Activated T-cell treated with anti-CD3 and anti-CD28 coated beads, Interleukin-2, amount 50 U/mL, for 72 hours (primary cell): ENCODE measurements at places on chromosomes 5 and 9.

- no peak for DNase-seq
Measured at GRCh38 chr5:71883742-71884103, 164.6 kb downstream of the CARTPT start.

- peak; percentile 69 for DNase-seq
Measured at GRCh38 chr5:78985725-78986223, 664 bp upstream of the ARSB start.

DNA sequence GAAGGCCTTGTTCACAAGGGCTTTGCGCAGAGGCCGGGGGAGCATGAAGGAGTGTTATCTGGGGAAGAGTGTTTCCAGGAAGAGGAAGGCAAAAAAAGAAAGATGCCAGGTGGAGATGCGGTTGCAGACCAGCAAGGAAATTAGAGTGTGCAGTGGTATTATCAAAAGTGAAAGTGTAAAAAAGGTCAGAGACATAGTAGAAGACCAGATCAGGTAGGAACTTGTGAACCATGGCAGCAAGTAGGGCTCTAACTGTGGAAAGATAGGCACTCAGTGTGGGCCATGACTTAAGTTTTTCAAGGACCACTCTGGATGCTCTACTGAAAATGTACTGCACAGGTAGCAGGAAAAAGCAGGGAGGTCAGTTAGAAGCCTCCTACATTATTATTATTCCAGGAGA lies 90.1 kb upstream of the SPOCK1 start:
- DNase-seq: no peak

DNA sequence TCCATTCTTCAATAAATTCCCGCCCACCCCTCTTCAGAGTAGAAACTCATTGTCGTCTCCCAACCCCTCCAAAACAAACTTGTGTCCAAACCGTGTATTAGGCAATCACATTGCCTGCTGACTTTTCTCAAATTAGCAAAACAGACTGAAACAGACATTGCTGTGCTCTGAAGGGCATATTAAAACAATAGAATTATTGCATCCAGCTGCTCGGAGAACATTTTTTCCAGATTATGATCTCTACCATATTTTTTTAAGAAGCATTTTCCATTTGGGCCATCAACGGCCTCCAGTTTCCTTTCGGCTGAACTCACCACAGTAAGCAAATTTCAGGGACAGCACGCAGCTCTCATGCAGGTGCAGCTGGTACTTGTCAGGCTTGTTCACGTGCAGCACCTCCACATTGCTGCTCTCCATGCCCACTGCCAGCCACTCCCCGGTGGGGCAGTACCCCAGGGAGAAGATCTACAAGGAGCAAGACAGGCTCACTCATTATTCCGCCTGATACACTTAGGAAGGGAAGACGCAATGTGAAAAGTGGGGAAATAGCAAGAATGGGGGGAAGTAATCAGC lies 104.1 kb downstream of the TLE1 start:
- no peak for DNase-seq

DNA sequence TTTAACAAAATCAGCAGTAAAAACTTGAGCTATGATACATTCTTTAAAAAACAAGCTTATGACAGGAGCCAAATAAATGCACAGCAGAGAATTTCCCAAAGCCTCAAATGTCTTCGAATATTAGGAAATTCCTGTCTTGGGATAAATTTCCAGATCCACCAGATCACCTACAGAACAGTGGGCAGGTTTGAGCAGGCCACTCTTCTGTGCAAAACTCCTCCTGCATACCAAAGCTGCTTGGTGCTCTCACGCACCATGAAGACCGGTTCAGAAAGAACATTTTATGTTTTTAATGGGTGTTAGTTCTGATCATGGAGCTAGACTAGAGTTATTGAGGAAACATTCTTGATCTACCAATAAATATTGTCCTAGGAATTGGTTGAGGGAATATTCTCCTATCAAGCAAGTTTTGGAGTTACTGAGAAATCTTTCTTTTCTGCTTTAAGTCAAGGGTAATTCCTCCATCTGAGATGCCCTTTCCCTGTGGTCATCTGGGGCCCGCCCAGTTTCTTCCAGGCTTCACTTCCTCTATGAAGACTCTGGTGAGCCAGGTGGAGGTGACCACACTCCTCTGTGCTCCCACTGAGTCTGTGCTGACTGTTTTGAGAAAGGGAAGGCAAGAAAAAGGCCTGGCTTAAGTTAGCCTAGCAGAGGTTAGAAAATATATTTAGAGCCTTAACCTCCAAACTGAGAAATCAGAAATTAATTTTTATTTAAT lies 17.9 kb downstream of the TNFSF15 start:
- no peak for DNase-seq

DNA sequence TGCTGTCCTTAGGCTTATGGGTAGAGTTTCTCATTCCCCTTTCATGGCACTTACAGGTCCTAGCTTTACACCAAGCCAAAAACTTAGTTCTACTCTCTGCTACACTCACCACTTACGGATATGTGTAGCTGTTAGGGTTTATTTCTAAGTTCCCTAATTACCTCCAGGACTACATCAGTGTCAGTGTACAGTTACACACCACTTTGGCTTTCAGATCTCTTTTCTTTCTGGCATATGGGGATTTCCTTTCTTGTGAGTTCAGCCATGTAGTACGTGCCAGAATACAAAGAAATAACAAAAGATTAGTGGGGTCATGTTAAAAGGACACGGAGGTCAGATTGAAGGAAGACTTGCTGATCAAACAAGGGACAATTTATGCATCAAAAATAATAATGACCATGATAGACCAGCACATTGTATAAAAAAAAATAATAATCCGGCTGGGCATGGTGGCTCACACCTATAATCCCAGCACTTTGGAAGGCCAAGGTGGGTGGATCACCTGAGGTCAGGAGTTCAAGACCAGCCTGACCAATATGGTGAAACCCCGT lies 41.8 kb downstream of the LYRM7 start:
- no peak for DNase-seq

GRCh38 chr5:34863946-34864345 lies 25.0 kb downstream of the TTC23L start:
- no peak for DNase-seq

- no peak for DNase-seq
Measured at GRCh38 chr5:139635191-139635590, 13.0 kb upstream of the CXXC5 start.

DNA sequence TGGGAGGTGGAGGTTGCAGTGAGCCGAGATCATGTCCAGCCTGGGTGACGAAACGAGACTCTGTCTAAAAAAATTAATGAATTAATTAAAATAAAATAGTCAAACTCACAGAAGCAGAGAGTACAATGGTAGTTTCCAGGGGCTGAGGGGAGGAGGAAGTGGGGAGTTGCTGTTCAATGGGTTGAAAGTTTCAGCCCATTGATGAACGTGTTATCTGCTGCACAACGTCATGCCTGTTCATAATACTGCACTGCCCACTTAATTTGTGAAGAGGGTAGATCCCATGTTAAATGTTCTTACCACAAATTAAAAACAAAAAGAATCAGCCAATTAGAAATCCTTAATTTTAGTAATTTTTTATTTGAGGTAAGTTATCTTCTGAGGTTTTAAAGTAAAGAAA lies 16.4 kb upstream of the RUFY1 start:
- DNase-seq: no peak
